ENCODE measurements at places on chromosomes 3 and 15.
A peak's percentile ranks its signal among the peaks of the same experiment; 100 is the strongest.

GRCh38 chr15:37789881-37790280 is 144.6 kb upstream of the TMCO5A start:
- no peak for DNase-seq

- DNase-seq, result no peak
Measured at GRCh38 chr3:187610981-187611511, 59.1 kb downstream of the SST start.

DNA sequence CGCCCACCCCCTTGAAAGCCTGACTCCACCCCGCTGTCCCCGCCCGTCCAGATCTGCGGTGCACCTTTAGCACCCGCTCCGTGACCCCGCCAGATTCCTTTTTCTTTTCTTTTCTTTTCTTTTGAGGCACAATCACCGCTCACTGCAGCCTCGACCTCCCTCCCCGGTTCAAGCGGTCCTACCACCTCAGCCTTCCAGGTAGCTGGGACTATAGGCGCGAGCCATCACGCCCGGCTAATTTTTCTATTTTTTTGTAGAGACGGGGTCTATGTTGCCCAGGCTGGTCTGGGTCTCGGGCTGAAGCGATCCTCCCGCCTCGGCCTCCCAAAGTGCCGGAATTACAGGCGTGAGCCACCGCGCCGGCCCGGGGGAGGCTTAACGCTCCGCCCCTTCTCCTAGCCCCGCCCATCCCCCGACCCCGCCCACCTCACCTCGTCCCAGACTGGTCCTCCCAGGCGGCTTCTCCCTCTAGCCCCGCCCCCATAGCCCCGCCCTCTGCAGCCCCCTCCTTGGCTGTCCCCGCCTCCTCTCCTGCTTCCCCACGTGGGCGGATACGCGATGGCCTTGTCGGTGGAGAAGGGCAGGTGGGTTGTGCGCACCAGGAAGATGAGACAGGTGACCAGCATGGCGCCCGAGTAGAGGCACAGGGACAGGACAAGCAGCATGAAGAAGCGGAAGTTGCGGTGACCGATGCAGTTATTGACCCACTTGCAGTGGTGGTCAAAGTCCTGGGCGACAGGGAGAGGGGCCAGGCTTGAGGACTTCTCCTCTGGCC is 3.2 kb downstream of the ZDHHC19 start:
- no peak for DNase-seq

- DNase-seq, result no peak
Measured at GRCh38 chr3:150727653-150728502, 24.2 kb upstream of the ERICH6 start.

- DNase-seq, result no peak
Measured at GRCh38 chr15:25812845-25813244, 50.3 kb downstream of the ATP10A start.

GRCh38 chr15:78241017-78241416 is 6.7 kb upstream of the ACSBG1 start:
- peak; percentile 73 for DNase-seq

DNA sequence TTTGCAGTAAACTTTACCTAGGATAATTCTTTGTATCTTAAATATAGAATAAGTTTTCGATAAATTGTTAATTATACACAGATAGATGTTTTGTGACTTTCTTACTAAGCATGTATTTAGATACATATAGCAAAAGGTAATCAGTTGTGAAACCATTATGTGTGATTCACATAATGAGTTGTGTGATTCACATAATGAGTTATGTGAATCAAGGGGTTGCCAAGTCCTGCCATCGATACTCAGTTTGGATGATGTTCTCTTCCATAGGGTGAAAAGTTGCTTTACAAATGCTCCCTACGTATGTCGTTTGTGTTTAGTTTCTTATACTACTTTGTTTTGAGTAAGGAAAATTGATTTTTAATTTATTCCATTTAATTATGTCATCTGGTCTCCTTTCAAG is 682.1 kb downstream of the MECOM start:
- DNase-seq, result no peak

DNA sequence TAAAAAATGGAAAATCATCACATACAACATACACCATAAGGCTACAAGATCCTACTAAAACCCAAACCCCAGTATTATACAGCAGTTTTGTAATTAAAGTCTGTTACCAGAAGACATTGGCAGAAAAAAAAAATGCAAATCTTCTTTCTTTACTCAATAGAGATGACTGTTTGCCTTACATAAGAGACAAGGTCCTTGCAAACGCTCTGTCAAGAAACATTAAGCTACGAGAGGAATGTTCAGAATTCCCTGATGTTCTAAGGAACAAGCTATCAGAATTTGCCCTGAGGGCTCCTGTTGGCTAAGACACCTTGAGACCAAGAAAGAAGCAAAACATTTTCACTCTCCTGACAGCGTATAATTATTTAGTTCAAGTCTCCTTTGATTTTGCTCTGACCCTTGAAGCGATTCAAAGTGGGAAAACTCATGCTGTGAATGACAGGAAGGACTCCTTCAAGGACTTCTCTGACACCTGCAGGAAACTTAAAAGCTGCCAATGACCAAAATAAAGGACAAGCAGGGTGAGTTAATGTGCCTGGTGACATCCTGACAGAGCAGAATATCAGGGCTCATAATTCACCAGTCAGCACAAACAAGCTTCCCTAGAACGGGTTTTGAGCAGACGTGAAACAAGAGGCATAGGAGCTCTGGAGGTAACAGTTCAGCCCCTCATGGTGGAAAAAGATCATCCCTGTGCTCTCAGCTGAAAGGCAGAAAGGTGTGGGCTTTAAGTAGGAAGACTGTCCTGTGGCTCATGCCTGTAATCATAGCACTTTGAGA is 2.5 kb downstream of the SCAMP2 start:
- no peak for DNase-seq

GRCh38 chr3:65093641-65094040 is 405.8 kb upstream of the ADAMTS9 start:
- no peak for DNase-seq

DNA sequence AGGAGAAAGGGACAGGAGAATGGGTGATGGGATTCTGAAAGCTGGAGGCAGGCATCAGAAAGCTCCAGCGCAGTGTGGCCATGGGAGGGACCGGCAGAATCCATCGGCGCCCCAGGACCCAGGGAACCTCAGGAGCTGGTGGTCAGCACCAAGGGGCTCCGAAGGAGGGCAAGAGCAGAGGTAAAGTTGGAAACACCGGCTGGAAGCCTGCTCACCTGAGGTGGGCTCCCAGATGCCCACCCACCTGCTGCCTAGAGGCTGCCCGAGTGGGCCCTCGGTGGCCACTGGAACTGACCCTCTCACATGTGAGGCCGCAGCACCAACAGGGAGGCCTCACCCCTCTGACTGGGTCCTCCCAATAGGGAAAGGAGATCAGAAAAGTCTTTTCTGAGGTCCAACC is 10.3 kb upstream of the ZXDC start:
- no peak for DNase-seq

DNA sequence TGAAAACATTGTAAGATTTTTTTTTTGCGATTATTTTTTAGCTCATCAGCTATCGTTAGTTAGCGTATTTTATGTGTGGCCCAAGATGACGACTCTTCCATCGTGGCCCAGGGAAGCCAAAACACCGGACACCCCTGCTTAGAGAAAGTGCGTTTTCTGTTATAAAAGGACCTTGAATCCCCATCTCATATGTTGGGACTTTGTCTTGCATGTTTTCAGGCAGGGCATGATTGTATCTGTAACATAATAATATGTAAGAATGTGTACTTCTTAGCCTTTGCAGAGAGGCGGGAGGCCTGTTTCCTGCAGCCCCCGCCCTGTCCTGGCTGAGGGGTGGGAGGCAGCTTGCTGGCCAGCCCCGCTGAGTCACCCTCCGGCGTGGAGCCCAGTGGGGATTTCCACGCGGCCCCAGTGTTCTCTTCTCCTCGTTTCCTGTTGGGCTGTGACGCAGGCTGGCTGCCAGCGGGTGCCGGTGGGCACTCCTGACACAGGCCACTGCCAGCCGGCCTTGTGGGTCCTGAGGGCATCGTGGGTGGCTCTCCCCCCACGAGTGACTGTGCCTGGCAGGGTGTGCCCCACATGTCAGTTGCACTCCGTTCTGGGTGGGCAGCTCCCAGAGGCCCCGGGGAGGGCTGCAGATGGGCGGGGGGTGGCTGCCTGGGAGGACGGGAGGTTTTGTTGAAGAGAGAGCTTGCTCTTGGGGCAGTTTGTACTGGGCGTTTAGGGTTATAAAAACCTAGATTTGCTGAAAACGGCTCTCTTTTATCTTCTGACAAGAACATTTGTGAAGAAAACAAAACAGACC is 55.6 kb downstream of the SMAD3 start:
- no peak for DNase-seq

DNA sequence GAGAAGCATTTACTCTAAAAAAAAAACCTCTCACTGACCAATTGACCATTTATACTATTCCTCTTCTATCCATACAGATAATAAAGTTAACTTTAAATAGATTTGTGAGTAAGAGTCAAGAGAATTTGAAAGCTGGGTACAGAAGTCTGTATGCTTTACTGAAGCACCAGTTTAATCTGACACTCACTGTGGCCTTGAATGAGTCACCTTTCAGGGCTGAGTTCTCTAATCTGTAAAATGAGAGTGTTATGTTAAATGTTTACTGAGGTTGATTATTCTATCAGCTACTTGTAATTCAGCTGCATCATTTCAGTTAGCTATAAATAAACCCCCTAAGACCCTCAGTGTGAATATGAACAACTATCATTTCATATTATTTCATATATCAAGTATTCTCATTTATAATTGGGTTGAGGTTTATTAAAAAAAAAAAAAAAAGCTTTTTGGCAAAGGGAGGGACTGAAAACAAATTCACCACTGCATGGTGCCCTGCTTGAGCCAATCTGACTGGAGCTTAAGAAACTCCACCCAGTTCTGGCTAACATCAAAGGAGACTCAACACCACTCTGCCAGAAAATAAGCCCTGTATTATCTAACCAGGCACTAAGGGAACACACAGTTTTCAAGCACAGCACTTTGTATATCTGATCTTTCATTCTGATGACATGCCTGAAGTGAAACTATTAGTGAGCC is 2.8 kb downstream of the MAP4 start:
- peak; percentile 78 for DNase-seq

DNA sequence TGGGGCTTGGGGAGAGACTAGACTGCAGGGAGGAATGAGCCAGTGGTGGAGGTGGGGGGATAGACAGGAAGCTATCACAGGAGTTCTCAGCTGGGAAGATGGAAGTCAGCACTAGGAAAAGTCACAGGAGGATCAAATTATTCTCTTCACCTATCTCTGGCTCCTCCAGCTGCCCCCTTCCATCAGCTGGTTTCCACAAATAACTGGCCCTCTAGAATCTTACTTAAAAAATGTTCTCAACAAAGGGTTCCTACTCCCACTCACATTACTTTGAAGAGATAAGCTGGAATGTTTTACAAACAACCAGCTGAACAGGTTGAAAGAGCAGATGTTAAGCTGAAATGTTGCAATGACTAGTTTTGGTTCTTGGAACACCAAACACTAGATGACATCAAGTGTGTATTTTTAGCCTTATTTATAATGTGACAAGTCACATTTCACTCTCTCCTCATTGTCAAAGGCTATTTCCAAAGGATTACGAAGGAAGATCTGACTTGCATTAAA is 102.7 kb upstream of the AADACL2 start:
- DNase-seq, result no peak

DNA sequence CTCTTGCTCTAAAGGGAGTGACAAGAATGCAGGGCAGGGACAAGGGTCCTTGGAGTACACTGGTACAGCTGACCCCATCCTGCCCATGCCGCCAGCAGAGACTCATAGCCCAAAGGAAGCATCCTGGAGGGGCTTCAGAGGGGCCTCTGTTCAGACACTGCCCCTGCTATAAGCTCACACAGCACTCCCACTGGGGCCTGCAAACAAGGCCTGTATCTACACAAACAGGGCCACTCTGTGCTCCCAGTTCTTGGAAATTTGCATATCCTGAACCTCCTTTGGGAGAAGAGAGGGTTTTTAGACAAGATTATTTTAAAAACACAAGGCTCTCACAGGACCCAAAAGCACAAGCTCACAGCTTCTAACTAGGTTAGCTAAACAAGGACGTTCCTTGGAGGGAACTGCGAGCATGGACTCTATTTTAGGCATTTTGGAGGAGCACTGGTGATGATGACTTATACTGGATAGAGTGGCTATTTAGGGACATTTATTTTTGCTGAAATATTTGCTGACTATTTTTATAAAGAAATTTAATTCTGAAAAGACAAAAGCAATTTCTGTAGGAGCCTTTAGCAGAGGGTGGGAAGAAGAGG is 16.4 kb upstream of the ANKRD34C start:
- DNase-seq, result no peak

DNA sequence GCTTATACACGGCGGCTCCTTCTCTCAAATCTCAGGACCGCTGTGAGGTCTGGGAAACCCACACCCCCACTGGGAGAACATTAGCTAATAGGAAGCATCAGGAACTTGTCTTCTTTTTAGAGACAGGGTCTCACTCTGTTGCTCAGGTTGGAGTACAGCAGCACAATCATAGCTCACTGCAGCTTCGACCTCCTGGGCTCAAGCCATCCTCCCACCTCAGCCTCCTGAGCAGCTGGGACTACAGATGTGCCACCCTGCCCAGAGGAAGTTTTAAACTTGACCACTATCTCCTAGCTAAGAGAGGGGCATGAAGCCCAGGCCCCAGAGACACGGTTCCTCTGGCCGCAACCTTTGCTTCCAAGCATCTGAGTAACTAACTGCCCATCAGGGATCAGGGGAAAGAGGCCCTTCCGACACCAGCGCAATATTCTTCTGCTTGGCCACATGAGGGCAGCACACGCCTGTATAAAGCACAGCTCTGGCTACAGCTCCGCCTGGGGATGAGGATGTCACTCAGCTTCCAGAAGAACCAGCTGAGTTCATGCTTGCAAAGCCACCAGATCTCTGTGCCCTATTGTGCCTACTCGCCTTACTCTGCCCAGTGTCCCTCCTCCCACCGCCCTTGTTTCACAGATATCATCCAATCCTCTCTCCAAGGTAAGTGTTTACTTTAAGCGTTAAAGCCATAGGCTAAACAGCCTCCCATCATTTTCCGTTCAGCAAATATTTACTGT is 57.6 kb upstream of the SLC6A11 start:
- DNase-seq, result peak; percentile 83

DNA sequence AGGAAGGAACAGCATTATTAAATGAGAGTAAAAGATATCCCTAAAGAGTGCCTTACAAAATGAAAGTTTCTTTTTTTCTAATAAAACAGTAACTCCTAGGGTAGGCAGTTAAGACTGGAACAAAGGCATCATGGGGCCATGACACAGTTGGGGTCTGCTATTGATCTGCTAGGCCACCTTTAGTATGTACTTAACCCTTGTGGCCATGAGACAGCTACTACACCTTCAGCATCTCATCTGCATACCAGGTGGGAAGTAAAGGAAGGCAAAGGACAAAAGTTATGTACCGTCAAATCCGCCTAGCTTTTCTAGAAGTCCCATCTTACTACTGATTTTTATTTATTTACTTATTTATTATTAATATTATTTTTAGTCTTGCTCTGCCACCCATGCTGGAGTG is 93.8 kb upstream of the FHIT start:
- DNase-seq, result no peak
